ENCODE measurements at places on chromosomes 1 and 21.
A peak's percentile ranks its signal among the peaks of the same experiment; 100 is the strongest.

- DNase-seq: no peak
These were observed 89.6 kb upstream of the PTGFR start for GRCh38 chr1:78401148-78401547.

- DNase-seq: peak; percentile 47
These were observed 43.7 kb downstream of the HENMT1 start for GRCh38 chr1:108617008-108617723.

- no peak for DNase-seq
These were observed 191.7 kb upstream of the ESRRG start for GRCh38 chr1:216914974-216915373.

DNA sequence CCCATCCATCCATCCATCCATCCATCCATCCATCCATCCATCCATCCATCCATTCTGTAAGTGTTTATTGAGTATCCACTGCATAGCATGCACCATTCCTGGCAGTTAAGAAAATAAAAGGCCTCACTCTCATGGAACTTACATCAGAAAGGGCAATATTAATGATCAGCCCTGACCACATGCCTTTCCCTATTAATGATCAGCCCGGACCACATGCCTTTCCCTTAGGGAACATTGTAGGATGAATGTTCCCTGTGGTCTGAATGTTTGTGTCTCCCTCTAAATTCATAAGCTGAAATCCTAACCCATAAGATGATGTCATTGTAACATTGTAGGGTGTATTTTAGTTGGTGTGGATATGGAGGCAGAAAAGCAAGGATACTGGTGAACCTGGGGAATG is 365.8 kb downstream of the KIF26B start:
- DNase-seq: no peak

GRCh38 chr21:39175154-39175553 is 8.1 kb downstream of the PSMG1 start:
- DNase-seq: no peak
